MV-4-11 (cell line): ENCODE measurements at places on chromosomes 6 and 20.
A peak's percentile ranks its signal among the peaks of the same experiment; 100 is the strongest.

DNA sequence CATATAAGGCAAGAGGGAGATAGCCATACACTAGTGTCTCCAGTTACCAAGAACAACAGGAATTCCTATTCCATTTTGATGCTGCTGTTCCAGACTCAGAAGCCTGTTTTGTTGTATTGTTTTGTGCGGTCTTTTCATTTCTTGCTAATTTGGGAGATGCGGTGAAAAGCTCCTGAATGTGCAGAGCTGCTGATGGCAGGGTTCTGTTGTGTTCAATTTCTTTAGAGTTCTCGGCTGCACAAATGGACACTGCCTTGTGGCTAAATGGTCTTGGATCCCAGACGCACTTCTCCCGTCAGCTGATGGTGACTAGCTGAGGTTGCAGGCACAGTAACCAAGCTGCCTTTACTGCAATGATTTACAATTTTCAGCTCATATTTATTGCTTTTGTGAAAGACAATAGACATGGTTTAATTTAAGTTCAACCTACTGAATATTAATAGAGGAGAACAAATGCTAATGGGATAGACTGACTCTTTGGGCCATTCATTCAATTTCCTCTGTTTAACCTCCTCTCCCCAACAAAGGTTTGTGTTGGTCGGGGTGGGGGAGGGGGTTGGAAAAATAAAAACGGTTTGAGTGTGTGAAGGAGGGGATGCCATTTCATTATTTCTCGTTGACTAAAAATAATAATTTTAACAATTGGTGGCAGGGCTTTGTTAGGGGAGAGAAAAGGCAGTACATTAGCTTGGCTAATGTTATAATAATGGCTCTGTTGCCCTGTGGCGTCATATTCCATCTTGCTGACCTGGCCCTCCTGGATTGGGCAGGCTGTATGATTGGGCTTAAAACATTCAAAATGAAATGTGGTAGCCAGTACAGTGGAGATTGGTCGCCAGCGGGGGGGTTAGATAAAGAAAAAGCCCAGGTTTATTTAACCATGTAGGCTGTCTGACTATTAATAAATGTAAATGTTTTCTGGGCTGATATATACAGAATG, 159.5 kb downstream of the JARID2 start:
- DNase-seq = no peak

GRCh38 chr6:5475779-5476178, 214.5 kb downstream of the FARS2 start:
- no peak for DNase-seq

- DNase-seq = no peak
Measured at GRCh38 chr6:91694016-91694654, 1107.3 kb upstream of the MAP3K7 start.

GRCh38 chr6:32436995-32437836, 2.5 kb upstream of the HLA-DRA start:
- DNase-seq = peak; percentile 94

DNA sequence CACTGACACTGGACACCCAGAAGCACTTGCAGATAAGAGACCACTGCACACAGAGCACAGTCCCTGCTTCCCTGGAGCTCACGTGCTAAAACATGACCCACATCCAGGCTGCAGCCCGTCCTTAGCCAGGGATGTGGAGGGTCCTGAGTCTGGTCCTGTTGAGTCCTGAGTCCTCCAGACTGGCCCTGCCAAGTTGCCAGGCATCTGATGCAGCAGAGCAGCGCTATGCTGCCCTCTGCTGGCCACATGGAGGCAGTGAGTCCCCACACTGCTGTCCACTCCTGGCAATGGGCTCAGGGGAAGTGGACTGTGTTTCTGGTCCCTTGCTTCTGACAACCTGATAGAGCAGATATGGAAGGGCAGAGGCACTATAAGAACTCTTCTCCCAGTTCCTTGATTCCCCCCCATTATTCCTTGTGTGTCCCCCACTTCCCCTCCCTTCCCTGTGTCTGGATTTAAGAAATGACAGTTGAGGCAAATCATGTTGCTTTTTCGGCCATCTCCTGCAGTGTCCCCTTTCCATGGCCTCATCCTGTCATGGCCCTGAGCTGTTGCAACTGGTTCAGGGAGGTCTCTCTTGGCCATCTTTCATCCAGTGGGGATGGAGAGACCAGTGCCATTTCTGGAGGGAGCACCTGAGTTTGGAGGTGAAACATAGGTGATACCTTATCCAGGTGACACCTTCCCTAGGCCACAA, 86.0 kb downstream of the DHX35 start:
- peak; percentile 57 for DNase-seq

DNA sequence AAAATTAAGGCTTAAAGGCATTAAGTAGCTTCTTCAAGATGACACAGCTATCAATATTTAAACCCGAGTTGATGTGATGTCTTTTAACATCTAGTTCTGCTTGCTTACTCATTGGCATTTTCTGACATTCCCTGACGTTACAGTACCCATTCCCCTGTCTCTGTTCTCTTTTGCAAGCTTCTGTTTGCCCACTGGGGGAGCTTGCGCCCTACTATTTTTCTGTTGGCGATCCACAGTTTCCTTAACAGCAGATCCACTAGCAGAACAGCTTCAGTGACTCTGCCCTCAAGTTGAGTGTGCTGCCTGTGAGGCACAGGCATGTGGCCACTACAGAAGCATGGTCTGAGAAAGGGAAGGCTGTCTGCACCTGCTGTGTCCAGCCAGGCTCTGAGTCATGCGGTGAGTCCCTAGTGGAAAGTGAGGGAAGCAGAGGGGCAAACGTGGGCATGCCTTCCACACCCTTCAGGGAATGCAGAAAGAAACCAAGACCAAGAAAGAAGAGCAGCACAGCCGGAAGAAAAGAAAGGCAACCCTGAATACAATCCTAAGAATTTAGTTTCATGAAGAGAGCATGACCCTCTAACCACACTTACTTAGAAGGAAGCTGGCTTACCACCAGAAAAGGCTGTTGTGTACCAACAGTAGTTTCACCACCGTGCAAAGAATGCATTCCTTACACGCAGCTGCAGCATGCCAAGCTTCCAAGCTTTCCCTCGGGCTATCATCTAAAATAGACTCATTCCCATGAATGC, 97.7 kb upstream of the VGLL2 start:
- peak; percentile 88 for DNase-seq

- DNase-seq = no peak
Measured at GRCh38 chr6:64591676-64592036, 956.1 kb downstream of the PHF3 start.

DNA sequence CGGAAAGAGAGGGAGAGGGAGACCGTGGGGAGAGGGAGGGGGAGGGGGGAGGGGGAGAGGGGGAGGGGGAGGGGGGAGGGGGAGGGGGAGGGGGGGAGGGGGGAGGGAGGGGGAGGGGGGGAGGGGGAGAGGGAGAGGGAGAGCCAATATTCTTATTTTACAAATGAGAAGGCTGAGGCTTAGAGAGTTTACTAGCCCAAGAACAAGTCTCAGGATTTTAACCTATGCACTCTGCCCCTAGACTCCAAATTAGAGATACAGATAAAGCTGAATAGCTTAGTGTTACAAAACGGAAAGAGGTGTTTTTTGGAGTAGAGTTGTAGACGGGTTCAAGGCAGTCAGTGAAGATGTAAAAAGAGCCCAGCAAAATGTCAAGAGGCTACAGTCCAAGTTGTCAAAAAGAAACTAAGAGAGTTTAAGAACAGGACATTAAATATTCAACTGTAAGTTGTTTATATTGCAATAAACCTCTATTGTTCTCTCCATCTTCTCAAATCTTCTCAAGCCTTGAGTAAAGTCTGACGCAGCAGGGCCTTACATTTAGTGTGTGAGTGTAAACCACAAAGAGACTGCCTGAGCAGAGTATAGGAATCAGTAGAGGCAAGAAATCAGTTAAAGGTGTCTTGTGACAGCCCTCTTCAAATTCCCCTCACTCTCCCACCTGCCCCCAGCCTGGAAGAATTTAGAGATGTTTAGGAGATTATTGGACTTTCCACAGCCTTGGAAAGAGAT, 34.9 kb upstream of the AKIRIN2 start:
- no peak for DNase-seq

GRCh38 chr6:153553627-153554026, 422.5 kb upstream of the RGS17 start:
- no peak for DNase-seq

GRCh38 chr6:47256981-47257730, 52.5 kb downstream of the TNFRSF21 start:
- no peak for DNase-seq

DNA sequence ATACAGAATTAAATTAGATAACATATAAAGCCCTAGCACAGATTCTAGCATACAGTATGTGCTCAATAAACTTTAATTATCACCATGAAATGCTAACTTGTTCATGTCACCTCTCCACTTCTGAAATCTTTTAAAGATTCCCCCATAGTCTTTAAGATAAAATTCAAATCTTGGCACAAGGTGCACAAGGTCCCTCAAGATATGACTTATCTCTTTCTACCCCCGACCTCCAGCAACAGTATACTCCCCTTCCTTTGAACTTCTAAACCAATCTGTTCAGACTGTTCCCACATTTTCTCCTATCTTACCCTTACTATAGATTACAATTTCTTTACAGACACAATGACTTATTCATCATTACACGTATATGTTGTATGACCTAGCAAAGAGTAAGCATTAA, 29.0 kb downstream of the SEC63 start:
- no peak for DNase-seq

- no peak for DNase-seq
Measured at GRCh38 chr6:46711491-46711890, 23.7 kb downstream of the PLA2G7 start.

GRCh38 chr6:143699430-143699825, 21.7 kb downstream of the PHACTR2 start:
- DNase-seq = no peak

DNA sequence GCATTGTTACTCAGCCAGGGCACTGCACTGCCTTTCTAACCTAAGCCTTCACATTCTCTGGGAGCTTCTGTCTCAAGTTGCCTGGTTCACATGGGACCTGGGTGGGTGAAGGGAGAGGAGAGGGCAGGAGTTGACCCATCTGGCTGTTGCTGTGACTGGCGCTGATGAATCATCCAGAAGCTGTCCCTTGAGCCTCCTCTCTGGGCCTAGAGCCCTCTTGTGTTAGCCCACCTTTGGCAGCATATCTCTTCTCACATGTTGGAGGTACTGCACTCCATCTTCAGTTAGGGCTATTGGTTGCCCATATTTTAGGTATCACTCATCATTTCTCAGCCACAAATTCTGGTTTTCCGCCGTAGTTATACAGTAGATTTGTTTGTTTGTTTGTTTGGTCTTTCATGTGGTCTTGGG, 19.8 kb downstream of the XRN2 start:
- DNase-seq = no peak

DNA sequence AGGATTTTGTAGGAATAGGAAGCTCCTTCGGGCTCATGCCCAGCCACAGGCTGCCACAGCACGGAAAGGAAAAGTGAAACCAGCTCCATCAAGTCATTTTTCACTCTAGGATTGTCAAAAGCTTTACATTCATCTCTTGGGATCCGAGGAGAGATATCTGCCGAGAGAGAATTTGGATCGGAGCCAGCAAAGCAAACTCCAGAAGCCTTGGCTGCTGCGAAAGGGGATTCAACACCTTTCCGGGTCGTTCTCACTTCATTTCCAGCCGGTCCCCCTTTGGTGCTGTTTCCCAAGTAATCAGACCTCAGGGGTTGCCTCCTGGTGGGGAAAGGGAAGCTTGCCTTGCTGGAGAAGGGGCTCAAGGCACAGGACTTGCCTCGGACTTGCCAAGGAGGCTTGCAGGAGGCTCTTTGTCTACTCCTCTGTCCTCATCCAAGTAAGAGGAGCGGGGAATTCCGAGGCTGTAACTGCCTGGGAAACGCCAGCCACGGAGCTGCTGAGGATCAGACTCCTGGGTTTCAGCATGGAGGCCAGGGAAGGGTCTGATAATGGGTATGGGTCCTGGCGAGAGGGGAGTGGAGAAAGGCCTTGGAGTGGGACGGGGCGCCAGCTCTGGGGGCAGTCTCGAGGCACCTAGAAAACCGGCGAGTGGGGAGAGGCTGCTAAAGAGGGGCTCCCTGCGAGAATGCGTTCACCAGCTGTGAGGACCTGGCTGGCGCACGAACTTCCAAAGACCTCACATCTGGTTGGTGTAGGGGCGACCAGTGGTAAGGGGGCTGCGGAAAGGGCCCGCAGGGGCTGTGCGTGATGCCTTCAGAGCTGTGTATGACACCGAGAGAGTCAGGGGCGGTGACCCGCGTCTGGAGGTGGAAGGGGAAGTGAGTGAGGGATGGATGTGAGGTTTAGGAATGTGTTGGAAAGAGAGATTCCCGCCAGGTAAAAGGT, 702 bp downstream of the ETV7 start:
- peak; percentile 14 for DNase-seq

GRCh38 chr6:156534594-156534993, 242.6 kb upstream of the ARID1B start:
- DNase-seq = no peak

DNA sequence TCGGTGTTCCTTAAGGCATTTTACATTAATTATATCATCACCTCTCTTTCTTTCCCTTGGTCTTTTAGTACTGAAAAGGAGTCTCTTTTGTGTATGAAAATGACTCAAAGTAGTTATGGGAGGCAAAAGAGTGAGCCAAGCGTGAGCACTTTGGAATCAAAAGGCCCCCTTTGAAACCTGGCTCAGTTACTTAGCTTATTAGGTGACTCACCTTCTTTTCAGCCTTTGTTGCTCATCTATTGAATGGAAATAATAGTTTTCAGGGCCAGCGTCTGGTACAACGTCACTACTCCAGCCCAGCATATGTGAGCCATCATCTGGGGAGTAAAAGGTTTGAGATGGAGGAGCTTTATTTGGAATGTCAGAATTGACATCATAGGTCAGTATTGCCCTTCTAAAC, 147.4 kb upstream of the SCGN start:
- no peak for DNase-seq

GRCh38 chr6:13299403-13299821, 28.9 kb downstream of the TBC1D7 start:
- no peak for DNase-seq

DNA sequence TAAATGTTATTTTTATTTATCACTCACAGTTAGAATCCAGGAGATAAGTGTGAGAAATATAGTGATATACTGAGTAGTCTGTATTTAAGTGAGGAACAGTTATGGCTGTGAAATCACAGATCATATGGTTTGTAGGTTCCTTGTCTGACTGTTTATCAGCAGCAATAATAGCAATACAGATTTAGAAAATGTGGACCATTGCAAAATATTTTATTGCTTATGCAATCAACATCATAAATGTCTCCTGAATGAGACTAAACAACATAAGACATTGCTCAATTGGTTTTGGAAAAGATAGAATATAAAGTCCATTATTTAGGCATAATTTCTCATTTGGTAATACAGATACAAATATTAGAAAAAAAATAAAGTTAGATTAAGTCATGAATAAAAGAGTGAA, 43.7 kb downstream of the CCDC170 start:
- DNase-seq = no peak

- no peak for DNase-seq
Measured at GRCh38 chr20:40938020-40938419, 90.6 kb upstream of the TOP1 start.

DNA sequence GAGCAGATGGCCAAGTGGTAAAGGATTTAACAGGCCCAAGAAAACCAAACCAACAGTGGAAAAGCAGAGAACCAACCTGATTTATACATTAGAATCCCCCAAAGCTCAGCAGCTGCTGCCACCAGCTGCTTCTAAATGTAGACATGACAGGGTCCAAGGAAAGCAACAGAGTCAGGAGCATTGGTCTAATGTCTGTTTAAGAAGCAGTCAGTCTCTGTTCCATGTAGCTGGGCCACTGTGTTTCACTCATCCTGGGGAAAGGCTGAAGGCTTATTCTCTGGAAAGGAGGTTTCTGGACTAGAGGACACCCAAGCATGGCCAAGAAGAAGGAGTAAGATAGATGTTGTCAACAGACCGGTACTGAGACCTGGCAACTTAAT, 75.4 kb downstream of the TMEM244 start:
- no peak for DNase-seq
